ENCODE measurements at places on chromosomes 11 and 22.

DNA sequence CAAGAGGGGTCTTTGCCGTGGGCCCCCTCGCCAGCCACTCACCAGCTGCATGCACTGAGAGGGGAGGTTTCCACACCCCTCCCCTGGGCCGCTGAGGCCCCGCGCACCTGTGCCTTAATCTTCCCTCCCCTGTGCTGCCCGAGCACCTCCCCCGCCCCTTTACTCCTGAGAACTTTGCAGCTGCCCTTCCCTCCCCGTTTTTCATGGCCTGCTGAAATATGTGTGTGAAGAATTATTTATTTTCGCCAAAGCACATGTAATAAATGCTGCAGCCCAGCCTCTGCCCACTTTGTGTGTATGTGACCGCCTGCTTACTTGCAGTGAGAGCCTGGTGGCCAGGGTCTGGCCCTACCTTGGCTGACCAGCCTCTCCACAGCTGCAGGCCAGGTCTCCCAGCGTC is 2.8 kb upstream of the CRACR2B start:
- no peak for DNase-seq

- DNase-seq: no peak
Observed at GRCh38 chr11:19597876-19598275, 114.8 kb upstream of the NAV2 start.

GRCh38 chr22:48796310-48797015 is 1031.2 kb downstream of the BRD1 start:
- DNase-seq: no peak

- DNase-seq: no peak
Observed at GRCh38 chr11:124643605-124644425, 21.2 kb downstream of the TBRG1 start.

DNA sequence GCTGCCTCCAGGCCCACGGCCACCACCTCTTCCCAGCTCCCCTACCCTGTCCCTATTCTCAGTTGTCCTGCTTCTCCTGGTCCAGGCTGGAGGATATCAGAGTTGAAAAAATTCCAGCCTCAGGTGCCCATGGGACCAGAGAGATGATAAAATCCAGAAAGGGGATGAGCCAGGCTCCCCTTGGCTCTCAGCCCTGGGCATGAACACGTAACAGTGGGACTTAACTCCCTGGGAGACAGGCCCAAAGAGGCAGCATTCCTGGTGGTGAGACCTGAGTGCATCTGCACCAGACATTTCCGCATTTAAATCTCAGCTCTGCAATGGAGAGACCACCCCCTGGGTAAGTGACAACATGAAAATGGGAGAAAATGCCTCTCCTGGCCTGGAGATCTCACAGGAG is 10.4 kb upstream of the SLC39A13 start:
- DNase-seq: no peak

DNA sequence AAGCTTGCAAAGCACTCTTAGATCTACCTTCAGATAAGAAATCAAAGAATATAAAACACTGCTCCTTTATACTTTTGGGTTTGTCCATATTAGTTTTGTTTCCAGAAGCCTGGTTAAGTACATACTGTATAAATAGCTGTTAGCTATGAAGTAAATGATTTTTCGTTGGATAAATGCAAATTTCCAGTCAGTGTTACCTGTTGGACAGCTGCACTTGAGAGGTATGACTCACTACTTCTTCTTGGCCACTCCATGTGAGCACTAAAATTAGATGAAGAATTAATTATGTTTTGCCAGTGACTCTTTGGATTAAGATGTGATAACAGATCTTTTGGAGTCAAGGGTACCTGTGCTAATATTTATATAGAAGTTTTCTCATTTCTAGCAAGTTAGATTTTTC is 9.5 kb upstream of the TSG101 start:
- no peak for DNase-seq

GRCh38 chr11:95659088-95659487 is 130.5 kb downstream of the FAM76B start:
- DNase-seq: no peak

DNA sequence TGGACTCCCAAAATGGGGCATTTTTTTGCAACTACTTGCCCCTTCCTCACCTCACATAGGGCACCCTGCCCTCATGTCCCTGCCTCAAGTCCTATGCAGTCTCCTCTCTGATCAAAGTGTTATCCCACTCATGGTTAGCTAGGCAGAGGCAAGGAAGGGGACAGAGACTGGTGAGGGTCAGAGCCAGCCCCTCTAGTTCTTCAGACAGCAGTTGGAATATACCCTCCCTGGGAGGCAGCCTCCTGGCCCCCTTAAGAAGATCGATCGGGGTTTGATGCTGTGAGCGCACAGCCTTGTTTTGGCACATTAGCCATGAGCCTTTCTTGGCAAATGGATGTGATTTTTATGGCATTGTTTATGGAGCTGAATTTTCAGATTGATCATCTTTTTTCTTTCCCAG is 436.9 kb downstream of the BUD13 start:
- DNase-seq: no peak

- DNase-seq: no peak
Observed at GRCh38 chr11:133726542-133726941, 118.8 kb downstream of the SPATA19 start.

- DNase-seq: no peak
Observed at GRCh38 chr11:20177136-20177535, 16.9 kb upstream of the DBX1 start.

Measured in stimulated activated CD8-positive, alpha-beta memory T cell treated with anti-CD3 and anti-CD28 coated beads, Interleukin-2, amount 100 ng/mL, for 1 hour (primary cell).